NCI-H2081 treated with DMSO at 0.1 percent for 48 hours (cell line): ENCODE measurements at places on chromosomes 13 and 19.

GRCh38 chr13:75636436-75637180, 478 bp downstream of the LMO7 start:
- no peak for DNase-seq

DNA sequence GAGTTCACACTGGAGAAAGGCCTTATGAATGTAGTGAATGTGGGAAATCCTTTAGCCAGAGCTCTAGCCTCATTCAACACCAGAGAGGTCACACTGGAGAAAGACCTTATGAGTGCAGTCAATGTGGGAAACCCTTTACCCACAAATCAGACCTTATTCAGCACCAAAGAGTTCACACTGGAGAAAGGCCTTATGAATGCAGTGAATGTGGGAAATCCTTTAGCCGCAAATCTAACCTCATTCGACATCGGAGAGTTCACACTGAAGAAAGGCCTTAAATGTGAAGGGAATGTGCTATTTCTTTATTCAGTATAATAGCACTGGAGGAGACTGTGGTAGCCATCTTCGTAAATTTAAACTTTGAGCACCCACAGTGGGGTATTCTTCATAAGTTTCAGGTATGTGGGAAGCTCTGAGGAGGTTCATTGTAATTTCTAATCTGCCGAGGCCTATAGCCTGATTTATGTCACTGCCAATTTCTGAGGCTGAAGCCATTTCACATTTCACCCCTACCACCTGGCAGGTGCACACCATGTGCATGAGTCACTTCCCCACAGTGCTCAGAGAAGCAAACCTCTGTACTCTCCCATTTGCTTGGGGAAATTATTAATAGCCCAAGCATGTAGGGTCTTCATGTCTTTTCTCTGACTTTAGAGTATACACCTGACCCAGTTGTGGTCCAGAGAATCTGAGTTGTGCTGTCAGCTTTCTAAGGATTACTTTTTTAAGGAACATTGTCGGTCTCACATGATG, 6.4 kb downstream of the ZNF551 start:
- no peak for DNase-seq

DNA sequence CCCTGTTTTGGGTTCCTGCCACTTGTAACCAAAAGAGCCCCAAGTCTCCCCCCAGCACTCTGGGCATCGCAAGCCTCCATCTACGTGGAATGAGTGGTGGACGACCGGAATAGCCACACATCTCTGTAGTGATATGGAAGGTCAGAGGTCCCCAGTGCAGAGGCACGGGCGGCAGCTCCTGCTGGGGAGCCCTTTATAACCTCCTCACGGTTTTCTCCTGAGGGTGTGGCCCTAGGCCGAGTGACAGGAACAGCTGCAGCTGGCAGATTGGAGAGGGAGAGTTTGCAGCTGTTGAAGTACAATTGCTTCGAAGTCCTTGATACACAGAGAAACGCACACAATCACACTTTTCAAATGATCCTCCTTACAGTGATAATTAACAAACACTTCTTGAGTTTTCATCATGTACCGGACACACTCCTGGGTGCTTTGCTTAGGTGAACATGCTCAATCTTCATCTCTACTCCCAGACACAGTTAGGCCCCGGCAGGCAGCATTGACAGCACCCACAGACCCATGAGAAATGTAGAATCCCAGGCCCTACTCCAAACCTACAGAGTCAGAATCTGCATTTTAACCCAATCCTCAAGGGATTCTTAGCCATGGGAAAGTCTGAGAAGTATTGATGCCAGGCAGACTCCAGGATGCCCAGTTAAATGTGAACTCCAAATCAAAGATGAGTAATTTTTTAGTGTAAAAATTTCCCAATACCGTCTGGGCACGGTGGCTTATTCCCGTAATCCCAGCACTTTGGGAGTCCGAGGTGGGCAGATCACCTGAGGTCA, 4.9 kb upstream of the ZNF787 start:
- DNase-seq = no peak

DNA sequence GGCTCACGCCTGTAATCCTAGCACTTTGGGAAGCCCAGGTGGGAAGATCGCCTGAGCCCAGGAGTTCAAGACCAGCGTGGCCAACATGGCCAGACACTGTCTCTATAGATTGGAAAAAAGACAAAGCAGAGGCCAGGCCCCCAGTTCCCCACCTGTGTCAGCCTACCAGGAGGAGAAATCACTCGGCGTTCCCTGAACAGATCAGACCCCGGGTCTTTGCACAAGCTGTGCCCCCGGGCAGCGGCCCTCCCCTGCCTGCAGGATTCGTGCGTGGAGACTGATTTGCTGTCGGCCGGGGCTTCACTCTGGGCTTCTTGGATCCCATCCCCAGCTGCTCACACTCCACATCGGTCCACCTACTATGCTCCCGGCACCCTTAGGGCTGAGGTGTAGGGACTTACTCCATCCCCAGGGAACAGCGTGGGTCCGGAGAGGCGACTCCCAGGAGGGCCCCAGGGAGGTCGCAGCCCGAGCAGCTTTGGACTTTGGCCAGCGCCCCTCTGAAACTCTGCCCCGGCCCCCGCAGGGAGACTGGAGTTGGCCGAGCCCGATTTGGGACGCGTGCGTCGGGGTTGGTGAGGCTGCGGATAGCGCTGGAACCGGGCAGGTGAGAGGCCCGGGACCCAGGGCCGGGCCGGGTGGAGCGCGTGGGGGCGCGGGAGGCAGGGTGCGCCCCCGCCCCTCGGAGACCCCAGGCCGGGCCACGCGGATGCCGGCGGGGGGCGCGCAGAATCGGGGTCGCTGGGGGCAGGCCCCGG, 515 bp upstream of the EFNA2 start:
- DNase-seq = no peak

- DNase-seq = no peak
Measured at GRCh38 chr19:31312677-31313244, 36.5 kb downstream of the TSHZ3 start.

GRCh38 chr13:39016787-39017186, 21.1 kb downstream of the PROSER1 start:
- no peak for DNase-seq

GRCh38 chr19:48290771-48291488, 21.0 kb downstream of the ZNF114 start:
- no peak for DNase-seq

DNA sequence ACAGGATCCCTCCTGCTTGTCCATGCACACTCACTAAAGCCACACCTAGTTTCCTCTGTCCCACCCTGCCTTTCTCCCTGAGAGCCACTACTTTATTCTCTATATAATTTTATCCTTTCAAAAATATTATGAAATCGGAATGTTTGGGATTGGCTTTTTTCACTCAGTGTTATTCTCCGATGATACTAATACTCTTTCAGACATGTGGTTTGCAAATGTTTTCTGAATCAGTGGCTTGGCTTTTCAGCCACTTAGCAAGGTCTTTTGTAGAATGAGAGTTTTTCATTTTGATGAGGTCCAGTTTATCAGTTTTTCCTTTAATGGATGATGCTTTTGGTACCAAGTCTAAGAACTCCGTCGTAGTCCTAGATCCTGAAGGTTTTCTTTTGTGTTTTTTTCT, 11.6 kb downstream of the SPATA13 start:
- DNase-seq = no peak

GRCh38 chr13:51832471-51833152, 12.4 kb downstream of the TMEM272 start:
- no peak for DNase-seq
